ENCODE measurements at places on chromosomes 6 and 20.

GRCh38 chr6:9583753-9584352 lies 831.0 kb downstream of the TFAP2A start:
- no peak for DNase-seq

DNA sequence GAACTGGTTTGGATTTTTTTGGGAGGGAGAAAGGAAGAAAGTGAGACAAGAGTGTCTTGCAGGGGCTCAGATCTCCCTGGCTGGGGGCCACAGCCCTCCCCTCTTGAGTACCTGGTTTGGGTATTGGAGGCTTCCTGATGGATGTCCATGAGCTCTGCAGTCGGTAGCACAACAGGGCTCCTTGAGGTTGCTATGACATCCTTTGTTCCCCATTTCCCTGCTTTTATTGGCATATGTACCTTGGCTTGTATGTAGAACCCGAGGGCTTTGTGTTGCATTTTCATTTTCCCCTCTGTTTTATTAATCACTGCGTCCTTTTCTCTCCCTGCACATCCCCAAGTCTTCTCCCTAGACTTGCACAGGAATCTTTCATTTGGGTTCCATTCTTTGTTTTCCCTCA lies 355.5 kb upstream of the TSHZ2 start:
- DNase-seq: no peak

GRCh38 chr6:73969971-73970970 lies 274.3 kb downstream of the CD109 start:
- peak; percentile 13 for DNase-seq

- DNase-seq: no peak
Measured at GRCh38 chr6:39880594-39880993, 53.7 kb downstream of the MOCS1 start.

GRCh38 chr20:14838663-14839628 lies 501.5 kb upstream of the FLRT3 start:
- DNase-seq: no peak

- no peak for DNase-seq
Measured at GRCh38 chr20:7691647-7692269, 248.5 kb downstream of the HAO1 start.

All from AG04450 (cell line).